ENCODE measurements at places on chromosomes 5 and 9. TPM values are rescaled to one million over a fixed set of nuclear protein-coding genes. Genes with fewer than 3 reads are reported as not detected.

GRCh38 chr5:14627270-14627669, 37.2 kb upstream of the OTULIN start:
- no peak for DNase-seq

GRCh38 chr9:36603006-36603405, 30.3 kb downstream of the MELK start:
- no peak for DNase-seq

Gene SLC46A2
- polyA plus RNA-seq = 0.12 TPM

Gene RELL2
- polyA plus RNA-seq = 1.8 TPM

Gene ACTBL2
- not detected for polyA plus RNA-seq

DNA sequence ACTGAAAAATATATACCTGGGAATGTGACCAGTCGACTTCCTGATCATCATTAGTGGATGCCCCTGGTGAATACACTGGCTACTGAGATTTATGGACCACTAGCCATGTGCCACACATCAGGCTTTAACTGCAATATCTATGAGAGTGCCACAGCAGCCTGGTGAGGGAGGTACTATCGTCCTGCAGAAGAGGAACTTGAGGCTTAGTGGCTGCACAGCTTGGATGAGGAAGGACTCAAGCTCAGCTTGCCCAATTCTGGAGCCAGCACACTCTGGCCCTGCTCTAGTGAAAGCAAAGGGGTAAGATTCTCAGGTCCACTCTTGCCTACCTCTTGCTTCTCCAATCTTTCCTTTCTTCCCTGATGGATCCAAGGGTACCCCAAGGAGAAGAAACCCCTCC, 129.3 kb downstream of the ENTREP1 start:
- DNase-seq = no peak

DNA sequence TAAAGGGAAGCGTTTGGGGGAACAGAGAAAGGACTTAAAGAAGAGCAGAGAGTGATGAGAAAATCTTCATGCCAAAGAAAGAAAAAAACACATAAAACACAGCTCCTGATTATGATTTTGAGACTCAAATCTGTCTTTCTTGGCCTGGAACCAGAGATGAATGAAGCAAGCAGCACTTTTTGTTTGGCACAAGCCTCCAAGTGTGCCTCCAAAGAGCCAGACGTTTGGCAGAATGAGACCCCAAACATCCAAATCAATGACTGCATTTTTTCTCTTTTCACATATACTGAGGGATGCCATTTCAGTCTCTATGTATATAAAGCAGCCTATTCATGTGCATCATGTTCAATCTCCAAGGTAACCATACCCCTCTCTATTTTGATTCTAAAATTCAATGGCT, 424.2 kb downstream of the TUSC1 start:
- no peak for DNase-seq

Gene PCDHA11
- polyA plus RNA-seq = not detected

GRCh38 chr9:122252796-122253195, 11.8 kb downstream of the RBM18 start:
- no peak for DNase-seq

Gene CDX1
- not detected for polyA plus RNA-seq

DNA sequence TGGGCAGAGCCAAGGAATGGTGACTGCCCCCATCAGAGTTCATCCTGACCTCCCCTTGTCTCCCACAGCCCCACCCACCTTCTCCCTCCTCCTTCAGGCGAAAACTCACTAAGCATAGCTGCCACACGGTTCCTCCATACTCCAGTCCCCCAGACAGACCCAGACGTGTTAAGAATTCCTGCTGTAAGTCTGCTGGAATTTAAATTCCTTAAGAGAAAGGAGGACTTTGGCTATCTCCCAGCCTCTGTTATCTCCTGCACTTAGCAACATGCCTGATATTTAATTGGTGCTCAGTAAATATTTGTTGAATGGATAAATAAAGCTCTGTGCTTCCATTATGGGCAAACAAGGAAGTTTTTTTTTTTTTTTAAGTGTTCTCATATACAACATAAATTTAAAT, 213.7 kb downstream of the RFK start:
- DNase-seq = no peak

GRCh38 chr5:92633875-92634487, 947.0 kb downstream of the NR2F1-AS1 start:
- no peak for DNase-seq

Gene IFNA13
- not detected for polyA plus RNA-seq

Gene INSL4
- not detected for polyA plus RNA-seq

DNA sequence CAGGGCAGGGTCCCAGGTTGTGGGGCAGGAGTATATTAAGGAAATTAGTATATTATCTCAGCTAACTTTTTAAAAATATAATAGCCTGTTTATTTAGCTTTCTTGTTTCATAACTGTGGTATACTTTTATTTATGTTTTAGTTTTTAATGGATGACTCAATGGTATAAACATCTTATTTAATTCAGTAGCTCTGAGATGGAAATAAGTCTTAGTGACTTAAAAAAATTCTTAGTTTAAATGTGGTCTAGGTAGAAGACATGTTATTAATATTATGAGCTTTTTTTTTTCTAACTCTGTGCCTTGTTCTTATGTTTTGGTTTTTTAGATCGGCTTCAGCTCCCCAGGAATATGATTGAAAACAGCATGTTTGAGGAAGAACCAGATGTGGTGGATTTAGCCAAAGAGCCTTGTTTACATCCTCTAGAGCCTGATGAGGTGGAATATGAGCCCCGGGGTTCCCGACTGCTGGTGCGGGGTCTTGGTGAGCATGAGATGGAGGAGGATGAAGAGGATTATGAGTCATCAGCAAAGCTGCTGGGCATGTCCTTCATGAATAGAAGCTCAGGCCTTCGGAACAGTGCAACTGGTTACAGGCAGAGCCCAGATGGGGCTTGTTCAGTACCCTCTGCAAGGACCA, 43.1 kb downstream of the LNPEP start:
- no peak for DNase-seq

Gene MARVELD2
- 1.1 TPM for polyA plus RNA-seq

DNA sequence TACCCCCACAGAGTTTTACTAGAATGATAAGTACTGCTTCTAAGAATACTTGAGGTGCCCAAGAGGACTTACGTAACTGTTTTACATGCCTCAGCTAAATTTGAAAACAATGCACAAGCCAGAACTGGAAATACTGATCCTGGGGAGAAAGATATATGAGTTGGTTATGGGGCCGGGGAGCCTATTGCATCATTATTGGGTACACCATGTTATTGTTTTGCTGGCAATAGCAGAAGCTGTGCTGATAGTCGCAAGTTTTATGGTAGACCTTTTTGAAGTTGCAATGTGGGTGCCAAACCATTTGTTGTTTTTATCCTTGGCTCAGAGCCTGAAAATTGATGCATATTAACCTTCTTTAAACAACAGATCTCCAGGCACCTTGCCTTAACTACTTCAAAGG, 108.4 kb upstream of the DHFR start:
- DNase-seq = no peak

- no peak for DNase-seq
These were observed 75.6 kb downstream of the USP20 start for GRCh38 chr9:129910628-129911567.

DNA sequence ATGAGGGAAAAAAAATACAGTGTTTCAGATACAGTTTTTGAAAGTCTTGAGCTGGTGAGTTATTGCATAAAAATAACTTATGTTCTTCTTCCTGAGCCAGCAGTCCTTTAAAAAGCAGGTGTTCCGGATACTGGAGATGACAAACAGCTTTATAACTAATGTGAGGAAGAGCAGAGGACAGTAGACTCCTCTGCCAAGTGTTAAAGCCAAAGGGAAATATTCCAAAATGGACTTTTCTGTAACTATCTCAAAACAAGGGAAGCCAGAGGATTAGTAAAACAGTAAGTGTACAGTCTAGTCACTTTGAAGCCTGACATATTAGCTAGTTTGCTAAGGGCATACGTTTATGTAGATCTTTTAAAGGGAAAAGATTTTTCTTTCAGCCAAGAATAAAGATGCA, 11.0 kb upstream of the SNCAIP start:
- DNase-seq = no peak

GRCh38 chr5:42691413-42691937, 65.1 kb upstream of the CCDC152 start:
- DNase-seq = no peak

- DNase-seq = no peak
These were observed 45.0 kb downstream of the PCDHGC5 start for GRCh38 chr5:141533897-141534296.

DNA sequence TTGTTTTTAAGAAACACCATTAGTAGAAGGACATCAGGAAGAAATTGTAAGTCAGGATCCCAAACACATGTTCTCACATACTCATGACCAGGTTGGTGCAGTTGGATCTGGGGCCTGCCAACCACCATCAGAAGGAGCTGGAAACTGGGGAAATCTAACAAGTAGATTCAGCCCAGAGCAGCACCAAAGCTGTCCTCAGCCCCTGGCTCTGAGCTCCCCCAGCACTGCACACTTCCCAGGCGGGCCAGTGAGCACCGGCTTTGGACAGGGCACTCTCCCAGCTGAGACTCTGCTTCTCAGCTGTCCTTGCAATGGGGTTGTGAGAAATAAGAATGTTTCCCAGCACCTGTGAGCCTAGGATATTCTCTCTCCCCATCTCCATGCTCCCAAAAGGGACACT, 162.5 kb downstream of the PAX5 start:
- DNase-seq = no peak

DNA sequence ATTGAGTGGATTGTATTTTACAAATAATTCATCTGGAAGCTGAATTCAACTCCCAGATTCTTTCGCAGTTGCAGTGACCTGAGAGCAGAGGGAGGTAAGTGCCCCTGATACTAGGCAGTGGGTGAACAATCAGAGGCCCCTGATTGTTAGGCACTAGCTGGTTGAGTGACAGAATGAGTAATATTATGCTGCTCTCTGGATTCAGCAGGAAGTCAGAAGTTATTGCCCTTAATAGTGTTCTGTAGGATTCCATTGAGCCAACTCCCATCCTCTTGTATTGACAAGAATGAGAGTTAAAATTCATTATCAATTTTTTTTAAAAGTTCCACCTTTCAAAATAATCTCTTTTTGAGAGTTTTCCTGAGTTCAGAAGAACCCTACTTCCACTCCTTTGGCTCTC, 301.2 kb downstream of the DTWD2 start:
- DNase-seq = no peak

- no peak for DNase-seq
These were observed 2.2 kb downstream of the TNIP1 start for GRCh38 chr5:151078490-151079262.

DNA sequence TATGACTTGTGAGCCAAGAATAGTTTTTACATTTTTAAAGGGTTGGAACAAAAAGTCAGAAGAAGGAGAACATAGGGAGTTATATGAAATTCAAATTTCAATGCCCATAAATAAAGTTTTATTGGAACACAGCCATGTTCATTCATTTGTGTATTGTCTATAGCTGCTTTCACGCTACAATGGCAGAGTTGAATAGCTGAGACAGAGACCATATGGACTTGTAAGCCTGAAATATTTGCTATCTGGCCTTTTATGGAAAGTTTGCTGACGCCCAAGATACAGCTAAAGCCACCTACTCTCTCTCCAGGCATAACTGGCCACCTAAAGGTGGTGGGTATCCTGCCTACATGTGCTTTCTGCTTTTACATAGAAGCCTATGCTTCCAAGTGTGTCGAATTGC, 10.9 kb downstream of the DAB2IP start:
- no peak for DNase-seq

- DNase-seq = no peak
These were observed 20.8 kb downstream of the PHF2 start for GRCh38 chr9:93597142-93597706.

DNA sequence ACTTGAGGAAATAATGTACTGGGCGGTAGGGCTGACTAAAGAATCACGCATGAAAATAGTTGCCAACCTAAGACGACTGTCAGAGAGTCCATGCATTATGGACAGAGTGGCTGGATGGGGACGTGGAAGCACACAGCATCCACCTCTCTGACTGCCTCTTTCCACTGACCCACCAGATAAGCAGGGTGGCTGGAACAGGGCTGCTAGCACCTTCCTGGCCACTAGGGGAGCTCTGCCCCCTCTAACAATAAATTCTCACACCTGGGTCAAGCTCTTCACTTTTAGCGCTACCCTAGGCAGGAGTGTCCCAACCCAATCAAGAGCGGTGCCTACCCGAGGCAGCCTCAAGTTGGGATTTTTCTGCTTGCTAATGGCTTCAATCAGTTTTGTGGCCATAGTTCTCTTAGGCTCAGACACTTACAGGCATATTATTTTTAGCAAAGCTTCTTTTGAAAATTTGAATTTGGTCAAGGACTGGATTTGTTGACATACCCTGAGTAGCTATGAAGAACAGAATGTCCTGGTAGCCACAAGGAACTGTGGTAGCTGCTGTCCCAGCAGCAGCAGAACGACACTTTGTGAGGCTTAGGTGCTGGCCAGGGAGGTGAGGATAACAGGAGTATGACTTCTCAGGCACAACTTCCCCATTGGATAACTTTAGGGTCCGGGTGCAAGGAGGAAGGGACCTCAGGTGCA, 6.9 kb upstream of the TPM2 start:
- peak; percentile 15 for DNase-seq

GRCh38 chr9:96554326-96554725, 65.3 kb downstream of the CDC14B start:
- no peak for DNase-seq

DNA sequence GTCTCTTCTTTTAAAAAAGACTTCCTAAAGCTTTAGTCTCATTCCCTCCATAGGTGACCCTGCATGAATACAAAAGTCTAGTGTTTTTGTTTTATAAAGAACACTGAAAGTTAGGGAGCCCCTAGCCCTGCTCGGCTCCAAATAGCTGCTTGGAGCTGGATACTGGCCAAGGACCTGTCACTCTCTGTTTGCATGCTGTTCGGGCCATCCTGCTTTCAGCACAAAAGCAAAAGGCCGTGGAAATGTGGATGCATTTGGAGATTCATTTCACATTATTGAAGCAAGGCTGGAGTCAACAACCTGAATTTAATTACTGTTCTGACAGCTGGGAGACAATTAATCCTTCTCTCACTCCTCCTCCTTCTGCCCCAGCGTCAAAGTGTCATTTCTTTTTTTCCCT, 151.7 kb upstream of the NMUR2 start:
- DNase-seq = no peak

GRCh38 chr5:135054546-135054945, 20.5 kb upstream of the PITX1 start:
- no peak for DNase-seq

DNA sequence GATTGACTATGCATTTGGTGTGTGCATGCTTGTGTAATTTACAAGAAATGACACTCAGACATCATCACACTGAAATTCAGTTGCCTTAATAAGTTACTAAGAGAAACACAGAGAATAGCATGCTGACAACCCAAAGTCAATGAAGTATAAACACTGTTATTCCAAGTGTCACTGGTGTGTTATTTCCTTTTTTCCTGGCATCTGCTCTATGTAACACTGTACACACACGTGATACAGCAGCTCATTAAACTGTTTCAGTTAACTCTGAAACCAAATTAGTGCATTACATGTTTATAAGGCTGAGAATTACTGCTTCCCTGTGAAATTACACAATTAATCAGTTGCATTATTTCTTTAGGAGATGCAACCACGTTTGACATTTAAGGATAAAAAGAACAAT, 252.7 kb downstream of the EFNA5 start:
- no peak for DNase-seq

GRCh38 chr9:89400403-89401116, 82.3 kb downstream of the SECISBP2 start:
- no peak for DNase-seq

Gene BTNL9
- not detected for polyA plus RNA-seq

Gene MVB12B
- polyA plus RNA-seq = 1.6 TPM

Gene ETF1
- polyA plus RNA-seq = 19.0 TPM

- DNase-seq = no peak
These were observed 172.9 kb upstream of the PTCH1 start for GRCh38 chr9:95689669-95690068.

Measured in naive thymus-derived CD4-positive, alpha-beta T cell (primary cell).